ENCODE measurements at places on chromosomes 12 and 14.

DNA sequence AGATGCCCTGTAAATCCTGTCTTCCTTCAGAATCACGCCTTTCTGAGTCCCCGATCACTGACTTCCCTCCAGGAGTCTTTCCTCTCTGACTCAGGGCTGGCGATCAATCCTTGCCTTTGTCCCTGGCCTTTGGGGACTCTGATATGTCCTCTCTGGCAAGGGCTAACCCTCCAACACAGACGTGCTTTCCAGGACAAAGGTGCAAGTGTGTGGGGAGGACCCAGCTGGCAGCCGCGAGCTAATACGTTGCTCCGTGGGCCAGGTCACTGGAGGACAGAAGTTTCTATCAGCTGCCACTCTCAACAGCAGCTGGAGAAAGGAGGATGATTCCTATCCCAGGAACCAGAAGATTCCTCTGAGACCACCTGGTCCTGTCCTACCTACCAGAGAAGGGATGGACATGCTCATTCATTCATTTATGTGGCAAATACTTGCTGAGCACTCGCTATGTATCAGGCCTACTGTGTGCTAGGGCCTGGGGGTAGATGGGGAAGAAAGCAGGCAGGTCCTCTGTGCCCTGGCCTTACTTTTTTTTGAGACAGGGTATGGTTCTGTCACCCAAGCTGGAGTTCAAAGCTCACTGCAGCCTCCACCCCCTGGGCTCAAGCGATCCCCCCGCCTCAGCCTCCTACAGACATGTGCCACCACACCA, 8.5 kb upstream of the SCARB1 start:
- no peak for DNase-seq

DNA sequence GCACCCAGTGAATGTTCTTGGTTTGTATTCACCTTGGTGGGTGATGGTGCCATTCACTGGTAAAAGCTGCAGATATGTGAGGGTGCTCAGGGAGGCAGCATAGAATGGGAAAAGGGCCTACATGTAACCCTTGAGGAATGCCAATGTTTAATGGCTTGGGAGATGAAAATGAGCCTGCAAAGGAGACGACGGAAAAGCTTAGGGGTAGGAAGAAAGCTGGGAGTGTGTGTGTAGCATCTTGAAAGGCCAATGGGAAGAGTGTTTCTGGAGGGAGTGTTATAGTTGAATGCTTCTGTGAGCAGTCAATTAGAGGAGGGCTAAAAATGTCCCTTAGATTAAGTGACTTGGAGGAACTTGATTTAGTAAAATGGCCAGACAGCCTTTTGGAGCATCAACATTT, 24.9 kb downstream of the PPM1A start:
- DNase-seq = no peak

DNA sequence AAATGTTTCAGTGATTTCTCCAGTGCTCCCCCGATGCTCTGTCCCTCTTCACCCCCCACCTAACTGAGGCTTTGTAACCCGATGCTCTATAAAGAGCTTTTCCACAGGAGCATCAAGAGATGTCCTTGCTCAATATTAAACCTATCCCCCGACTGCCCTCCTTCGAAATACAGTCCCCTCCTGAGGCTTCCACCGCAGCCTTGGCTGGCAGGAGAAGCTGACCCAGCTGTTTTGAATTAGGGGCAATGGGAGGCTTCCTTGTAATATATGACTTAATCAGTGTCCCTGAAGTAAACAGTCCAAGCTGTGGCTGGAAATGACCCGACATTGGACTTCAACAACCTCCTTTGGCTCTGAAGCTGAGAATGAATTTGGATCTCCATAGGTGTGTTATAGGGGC, 62.4 kb downstream of the TMEM30B start:
- no peak for DNase-seq

- no peak for DNase-seq
Observed at GRCh38 chr14:44279357-44279756, 227.7 kb downstream of the FSCB start.

GRCh38 chr12:42612231-42612613, 22.7 kb upstream of the PRICKLE1 start:
- no peak for DNase-seq

DNA sequence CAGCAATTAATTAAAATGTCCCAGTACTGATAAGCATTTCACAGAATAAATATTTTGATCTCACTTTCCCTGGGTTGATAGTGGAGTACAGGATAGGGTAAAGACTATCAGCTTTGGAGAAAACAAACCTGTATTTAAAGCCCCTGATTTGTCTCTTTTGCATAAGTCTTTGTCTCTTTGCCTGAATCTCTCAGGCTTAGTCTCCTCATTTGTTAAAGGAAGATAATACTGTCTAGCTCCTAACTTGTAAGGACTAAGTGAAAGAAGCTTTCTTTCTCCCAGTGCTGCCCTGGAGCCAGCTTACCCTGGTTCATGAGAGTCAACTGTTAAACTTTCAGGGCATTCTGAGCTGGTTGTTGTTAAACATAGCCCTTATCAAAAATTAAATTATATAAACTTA, 5.5 kb upstream of the NR1H4 start:
- no peak for DNase-seq

- no peak for DNase-seq
Observed at GRCh38 chr12:121807642-121808347, 4.0 kb downstream of the SETD1B start.

GRCh38 chr12:47773858-47774580, 981 bp downstream of the SLC48A1 start:
- no peak for DNase-seq

DNA sequence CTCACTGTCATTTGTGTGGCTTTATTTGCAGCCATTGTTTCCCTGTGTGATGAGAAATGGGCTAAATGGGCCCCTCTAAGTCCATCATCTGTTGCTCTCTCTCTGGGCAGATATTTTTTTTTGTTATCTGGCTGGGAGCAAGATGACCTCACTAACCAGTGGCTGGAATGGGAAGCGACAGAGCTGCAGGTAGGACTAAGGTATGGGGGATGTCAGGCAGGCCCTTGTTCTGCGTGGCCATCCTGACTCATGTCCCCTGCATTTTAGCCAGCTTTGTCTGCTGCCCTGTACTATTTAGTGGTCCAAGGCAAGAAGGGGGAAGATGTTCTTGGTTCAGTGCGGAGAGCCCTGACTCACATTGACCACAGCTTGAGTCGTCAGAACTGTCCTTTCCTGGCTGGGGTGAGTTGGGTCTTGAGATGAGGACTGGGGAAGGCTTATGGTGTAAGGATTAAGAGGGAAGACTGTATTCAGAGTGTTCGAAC, 1.3 kb downstream of the MARS1 start:
- no peak for DNase-seq

GRCh38 chr12:4039931-4040330, 166.7 kb upstream of the PARP11 start:
- DNase-seq = no peak

DNA sequence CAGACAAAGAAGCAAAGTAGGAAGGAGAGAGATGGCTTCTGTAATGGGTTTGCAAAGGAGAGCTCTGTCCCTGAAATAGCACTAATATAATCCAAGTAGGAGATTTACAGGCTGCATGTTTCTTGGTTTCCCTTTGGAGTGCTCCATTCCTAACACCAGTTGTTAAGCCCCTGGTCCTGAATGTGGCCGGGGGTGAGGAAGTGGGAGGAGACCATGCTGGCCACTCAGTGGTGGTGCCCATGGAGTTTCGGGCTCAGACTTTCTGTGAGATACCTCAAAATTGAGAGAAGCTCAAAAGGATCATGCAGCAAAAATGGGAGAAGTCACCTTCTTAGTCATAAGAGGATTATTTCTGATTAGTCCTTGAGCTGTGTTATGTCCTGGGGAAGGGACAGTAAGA, 88.5 kb downstream of the DAD1 start:
- DNase-seq = no peak
